Urinary bladder (tissue), 4 donors: ENCODE measurements at places on chromosomes 4 and X. TPM values are rescaled to one million over a fixed set of nuclear protein-coding genes. Genes with fewer than 3 reads are reported as not detected.

DNA sequence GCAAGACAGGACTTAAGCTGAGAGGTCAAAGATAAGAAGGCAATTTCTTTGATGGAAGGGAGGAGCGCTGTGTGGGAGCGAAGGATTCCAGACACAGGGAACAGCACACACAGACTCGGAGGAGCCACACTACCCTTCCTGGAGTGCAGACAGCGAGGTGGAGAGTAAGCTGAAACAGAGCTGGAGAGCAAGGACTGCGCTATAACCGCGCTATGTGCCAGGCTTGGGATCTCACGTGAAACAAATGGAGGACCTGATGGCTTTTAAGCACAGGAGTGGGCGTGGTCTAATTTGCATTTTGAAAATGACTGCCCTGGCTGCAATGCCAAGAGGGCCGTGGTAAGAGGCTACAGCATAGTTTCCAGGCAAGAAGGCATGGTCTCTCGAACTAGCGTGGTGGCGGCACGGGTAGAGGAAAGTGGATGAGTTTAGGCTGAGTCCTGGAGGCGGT, 113.9 kb upstream of the SORBS2 start:
- no peak for DNase-seq

DNA sequence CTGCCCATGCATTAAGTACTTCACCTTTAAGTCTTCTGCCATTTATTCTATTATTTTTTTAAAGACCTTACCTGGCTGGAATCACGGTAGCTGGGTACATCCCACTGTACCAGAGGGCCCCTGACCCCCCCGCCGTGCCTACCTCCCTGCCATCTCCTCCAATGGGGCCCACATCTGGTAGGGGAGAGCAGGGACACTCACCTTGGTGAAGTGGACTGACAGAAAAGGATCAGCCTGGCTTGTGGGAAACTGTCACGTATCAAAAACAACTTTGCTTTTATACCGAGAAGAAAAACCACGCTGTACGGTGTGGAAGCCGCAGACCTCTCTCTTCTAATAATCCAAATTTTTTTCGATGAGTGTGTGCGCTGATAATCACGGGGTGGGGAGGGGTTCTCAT, at the start of gene FOXP3:
TSS of gene FOXP3 (minus strand) at position 251 of the 400 bp plus-strand sequence. CDS start 6,205 bp downstream, outside the sequence.
- no peak for DNase-seq

GRCh38 chr4:5101571-5101970, 50.3 kb downstream of the STK32B start:
- no peak for DNase-seq

Gene FRG2
- polyA plus RNA-seq = not detected

GRCh38 chrX:13900351-13900750, 83.5 kb upstream of the GPM6B start:
- DNase-seq = no peak

- no peak for DNase-seq
Measured at GRCh38 chrX:48957477-48957826, at the start of gene OTUD5. Gene OTUD5, minus strand, starts transcription at chrX:48957607. Its CDS starts 37 bp downstream, at chrX:48957570.

Gene TNMD
- 0.23 TPM for polyA plus RNA-seq
